ENCODE measurements at places on chromosomes 2 and 18.

DNA sequence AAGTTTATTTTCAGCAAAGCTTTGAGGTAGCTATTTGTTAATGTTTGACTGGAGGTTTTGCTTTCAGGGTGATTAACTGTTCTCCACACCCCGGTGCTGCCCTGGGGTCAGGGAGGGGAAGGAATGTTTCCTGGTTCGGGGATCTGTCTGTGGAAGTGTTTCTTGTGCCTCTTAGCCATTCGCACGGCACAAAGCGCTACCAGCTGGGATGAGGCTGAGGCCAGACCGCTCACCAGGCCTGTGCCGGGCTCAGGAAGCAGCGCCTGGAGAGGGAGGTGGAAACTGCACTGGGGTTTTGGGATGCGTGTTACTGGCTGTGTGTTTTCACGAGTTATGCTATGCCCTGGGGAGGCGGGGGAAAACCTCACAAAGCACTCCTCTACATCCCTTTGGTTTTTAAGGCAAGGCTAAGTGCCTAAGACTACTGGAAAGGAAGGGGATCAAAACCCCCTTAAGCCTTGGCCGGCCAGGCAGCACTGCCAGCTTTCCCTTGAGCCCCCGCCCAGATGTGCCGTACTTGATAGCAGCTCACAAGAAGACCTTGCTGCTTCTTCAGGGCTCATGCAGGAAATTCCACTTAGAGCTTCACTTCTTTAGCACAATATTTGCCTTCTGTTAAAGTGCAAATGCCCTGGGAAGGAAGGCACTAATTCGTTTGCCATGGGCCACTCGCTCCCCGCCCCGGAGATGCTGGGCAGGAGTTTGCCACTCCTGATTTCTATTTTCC is 65.7 kb upstream of the CNGA3 start:
- no peak for DNase-seq

DNA sequence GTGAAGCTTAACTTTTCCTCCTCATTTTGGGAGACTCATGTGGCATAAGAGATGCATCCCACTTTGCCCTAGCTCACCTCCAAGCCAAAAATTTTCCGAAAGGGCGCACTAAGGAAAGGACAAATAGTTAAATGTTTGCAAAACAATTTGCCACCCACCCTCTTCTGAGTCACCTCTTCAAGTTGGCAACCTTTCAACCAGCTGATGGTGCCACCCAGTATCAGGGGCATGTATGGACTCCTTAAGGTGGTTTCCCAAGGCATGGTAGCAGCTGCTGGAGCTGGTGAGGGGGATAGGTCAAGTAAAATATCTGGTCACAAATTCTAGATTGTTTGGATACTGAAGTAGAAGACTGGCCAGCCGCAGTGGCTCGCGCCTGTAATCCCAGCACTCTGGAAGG is 17.2 kb upstream of the ITGAV start:
- no peak for DNase-seq

- no peak for DNase-seq
These were observed 82.6 kb upstream of the ALPP start for GRCh38 chr2:232295971-232296370.

DNA sequence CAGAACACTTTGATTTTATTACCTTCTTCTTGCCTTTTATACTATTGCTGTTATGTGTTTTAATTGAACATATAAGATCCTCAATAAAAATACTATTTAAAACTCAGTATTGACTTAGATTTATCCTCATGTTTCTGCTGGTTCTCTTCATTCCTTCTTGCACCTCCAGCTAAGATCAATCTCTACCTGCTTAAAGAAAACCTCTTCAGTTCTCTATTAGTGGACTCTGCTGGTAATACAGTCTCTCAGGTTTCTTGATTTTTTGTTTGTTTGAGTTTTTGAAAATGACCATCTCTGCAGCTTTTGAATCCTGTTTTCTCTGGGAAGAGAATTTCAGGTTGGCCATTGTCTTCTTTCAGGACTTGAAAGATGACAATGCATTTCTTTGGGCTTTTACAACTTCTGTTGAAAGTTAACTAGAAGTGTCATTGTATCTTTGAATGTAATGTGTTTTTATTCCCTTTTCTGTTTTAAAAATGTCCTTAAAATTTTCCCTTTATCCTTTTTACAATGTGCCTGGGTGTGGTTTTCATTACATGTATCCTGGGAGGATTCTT is 29.8 kb upstream of the TMEM131 start:
- DNase-seq: no peak

DNA sequence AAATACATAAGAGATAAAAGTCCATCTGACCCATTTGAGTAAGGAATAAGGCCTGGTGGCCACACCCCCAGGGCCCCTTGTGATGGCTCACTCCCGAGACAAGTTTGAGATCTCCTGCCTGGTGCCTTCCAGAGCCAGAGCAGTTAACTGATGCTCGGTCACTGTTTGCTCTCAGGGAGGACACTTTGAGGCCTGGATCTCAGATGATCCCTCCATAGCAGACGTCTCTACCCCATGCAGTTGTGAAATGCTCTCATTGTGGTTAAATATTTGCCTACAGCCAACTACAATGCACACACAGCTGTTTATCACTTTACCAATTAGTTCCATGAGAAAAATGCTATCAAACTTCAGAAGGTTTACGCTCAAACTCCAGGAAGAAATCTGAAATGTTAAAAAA is 12.3 kb downstream of the GYPC start:
- DNase-seq: no peak

GRCh38 chr2:169795181-169795580 is 3.5 kb upstream of the SSB start:
- no peak for DNase-seq

DNA sequence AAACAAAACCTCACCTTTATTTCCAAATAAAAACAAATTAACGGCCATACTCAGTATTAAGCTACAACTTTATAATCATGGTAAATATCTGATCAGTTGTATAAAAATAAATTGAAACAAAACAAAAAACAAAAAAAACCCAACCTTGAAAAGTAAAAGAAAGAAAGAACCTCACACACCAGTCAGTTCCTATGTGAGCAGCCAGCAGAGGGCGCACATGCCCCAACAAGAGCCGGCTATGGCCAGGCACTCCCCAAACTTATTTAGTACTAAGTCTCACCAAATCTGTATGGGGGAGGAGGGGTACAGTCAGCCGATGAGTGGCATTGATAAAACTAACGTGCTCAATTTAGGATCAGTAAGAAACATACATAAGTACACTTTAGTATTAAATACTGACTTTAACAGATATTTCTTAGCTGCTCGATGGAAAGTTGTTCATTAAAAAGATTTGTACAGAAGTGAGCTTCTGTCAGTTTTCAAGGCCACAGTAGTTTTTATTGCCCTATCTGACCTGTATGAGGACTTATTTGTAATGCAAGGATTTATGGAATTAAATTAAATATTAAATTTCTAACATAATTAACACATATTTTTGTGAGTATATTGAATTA is 172.6 kb downstream of the TCF4 start:
- DNase-seq: peak; percentile 63
